ENCODE measurements at places on chromosomes 3 and 15.

DNA sequence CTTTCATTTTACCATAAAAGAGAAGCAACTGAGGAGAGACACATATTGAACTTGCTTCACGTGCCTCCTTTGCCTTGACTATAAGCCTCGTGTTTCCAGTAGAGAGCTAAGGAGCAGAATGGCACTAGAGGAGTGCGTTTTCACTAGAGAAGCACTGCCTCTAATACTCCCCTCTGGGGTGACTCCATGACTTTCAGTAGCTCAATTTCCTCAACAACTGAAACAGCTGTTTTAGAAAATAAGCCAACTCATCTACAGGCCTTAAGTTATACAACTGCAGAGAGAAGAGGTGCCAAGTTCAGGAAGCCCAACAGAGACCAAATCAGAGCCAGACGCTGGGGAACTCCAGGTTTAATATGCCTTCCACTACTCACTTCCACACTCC, 1.9 kb downstream of the UBP1 start:
- no peak for DNase-seq

- DNase-seq, result no peak
These were observed 275.6 kb upstream of the PROK2 start for GRCh38 chr3:72060447-72061034.

DNA sequence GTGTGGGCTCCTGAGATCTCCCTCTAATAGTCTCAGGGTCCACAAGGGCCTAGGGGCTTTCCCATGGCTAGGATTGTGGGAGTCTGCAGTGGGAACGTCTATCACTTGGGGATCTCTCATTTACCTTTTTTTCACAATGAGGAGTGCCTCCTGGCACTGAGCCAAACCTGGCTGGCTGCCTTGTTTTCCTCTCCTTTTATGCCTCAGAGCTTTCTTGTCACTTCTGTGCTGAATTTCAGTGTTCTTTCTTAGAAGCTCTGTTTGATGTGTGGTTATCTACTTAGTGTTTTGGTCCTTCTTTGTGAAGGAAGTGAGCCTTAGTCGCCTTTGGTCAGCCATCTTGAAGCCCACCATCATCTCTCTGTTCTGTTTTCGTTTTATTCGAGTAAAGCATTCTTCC, 33.9 kb downstream of the DOCK3 start:
- no peak for DNase-seq

DNA sequence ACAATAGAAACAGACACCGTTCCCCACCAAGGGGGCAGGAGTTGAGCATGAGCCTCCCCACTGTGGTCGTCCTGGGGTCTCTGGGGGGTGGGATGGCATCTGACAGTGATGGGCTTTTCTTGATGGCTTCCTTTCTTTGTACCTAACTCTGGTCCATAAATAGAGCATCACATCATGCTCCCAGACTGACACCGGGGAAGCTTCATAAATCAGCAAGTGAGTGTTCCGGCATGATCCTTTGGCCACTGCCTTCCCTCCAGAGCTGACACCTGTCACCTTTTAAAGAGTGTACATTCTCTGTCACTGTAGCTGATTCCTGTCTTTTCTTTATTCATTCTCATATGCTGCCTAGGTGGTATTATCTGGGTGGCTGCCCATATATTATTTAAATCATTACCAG, 129.9 kb downstream of the ROBO2 start:
- DNase-seq, result no peak

GRCh38 chr15:101017093-101017754, 98.1 kb downstream of the LRRK1 start:
- no peak for DNase-seq

Data from skeletal muscle cell (primary cell).